ENCODE measurements at places on chromosomes 4 and X.

GRCh38 chr4:150579551-150580234, 2.3 kb upstream of the MAB21L2 start:
- DNase-seq = no peak

DNA sequence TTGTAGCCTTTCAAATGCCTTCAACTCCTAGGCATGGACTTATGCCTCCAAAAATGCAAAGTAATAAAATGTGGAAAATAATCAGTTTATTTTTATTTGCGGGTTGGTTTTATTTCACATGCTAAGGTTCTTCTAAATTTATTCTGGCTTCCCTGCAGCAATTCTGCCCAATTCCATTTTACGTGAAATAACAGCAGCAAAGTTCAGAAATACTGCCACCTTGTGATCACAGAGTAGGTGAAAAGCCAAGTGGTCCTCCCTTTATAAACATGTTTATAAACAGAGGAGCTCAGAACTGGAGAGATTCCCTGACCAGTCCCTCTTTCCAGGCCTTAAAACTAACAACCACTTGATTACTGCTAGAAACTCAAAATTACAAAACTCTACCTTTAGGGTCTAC, 14.7 kb upstream of the DCHS2 start:
- DNase-seq = no peak

DNA sequence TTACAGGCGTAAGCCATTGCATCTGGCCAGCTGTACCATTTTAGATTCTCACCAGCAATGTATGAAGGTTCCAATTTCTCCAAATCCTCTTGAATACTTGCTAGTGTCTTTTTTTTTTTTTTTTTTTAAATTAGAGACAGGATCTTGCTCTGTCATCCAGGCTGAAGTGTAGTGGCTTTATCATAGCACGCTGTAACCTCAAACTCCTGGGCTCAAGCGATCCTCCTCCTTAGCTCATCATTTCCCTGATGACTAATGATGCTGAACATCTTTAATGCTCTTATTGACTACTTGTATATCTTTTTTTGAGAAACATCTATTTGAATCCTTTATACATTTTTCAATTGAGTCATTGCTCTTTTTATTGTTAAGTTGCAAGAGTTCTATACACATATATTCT, 40.3 kb downstream of the HDAC8 start:
- DNase-seq = no peak

GRCh38 chrX:137032341-137032694, 1.5 kb downstream of the GPR101 start:
- DNase-seq = no peak

- no peak for DNase-seq
These were observed 39.5 kb downstream of the EFNB1 start for GRCh38 chrX:68868316-68868715.

DNA sequence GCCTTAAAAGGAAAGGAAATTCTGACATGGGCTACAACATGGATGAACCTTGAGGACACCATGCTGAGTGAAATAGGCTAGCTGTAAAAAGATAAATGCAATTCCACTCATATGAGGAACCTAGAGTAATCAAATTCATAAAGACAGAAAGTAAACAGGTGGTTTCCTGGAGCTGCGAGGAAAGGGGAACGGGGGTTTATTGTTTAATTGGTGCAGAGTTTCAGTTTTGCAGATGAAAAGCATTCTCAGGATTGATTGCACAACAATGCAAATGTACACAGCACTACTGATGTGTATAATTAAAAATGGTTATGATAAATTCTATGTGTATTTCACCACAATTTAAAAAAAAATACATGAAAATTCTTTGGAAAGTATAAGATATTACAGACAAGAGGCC, 24.0 kb downstream of the PLRG1 start:
- no peak for DNase-seq

DNA sequence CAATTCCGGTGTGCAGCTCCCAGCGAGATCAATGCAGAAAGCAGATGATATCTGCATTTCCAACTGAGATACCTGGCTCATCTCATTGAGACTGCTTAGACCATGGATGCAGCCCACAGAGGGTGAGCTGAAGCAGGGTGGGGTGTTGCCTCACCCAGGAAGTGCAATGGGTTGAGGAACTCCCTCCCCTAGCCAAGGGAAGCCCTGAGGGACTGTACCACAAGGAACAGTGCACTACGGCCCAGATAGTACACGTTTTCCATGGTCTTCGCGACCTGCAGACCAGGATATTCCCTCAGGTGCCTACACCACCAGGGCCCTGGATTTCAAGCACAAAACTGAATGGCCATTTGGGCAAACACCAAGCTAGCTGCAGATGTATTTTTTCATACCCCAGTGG, 150.0 kb downstream of the TET2 start:
- no peak for DNase-seq

DNA sequence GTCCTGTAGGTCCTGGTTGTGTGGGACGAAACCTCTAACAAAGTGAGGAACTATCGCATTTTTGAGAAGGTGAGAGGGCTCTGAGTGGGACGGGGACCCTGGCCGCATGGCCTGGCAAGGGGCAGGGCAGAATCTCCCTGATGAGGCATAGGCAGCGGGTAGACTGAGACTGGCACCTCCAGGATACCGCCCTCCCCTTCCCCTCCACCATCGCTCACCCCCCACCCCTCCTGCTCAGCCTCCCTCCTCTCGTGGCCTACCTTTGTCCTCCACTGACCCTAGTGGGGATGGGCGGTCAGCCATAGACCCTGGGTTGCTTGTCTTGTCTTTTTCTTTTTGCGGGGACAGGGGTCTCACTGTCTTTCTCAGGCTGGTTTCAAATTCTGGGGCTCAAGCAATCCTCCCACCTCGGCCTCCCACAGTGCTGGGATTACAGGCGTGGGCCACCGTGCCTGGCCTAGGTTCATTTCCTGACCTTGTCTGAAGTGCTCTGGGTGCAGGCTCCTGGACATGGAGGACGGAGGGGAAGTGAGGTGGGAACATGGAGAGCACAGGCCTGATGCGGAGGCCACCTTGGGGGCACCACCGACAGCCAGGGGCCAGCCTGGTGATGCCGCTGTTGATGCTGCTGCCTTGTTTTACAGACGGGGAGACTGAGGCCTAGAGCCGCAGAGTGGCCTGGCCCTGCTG, 10.5 kb upstream of the ADD1 start:
- no peak for DNase-seq

GRCh38 chr4:183801457-183802165, 103.5 kb upstream of the STOX2 start:
- DNase-seq = no peak

DNA sequence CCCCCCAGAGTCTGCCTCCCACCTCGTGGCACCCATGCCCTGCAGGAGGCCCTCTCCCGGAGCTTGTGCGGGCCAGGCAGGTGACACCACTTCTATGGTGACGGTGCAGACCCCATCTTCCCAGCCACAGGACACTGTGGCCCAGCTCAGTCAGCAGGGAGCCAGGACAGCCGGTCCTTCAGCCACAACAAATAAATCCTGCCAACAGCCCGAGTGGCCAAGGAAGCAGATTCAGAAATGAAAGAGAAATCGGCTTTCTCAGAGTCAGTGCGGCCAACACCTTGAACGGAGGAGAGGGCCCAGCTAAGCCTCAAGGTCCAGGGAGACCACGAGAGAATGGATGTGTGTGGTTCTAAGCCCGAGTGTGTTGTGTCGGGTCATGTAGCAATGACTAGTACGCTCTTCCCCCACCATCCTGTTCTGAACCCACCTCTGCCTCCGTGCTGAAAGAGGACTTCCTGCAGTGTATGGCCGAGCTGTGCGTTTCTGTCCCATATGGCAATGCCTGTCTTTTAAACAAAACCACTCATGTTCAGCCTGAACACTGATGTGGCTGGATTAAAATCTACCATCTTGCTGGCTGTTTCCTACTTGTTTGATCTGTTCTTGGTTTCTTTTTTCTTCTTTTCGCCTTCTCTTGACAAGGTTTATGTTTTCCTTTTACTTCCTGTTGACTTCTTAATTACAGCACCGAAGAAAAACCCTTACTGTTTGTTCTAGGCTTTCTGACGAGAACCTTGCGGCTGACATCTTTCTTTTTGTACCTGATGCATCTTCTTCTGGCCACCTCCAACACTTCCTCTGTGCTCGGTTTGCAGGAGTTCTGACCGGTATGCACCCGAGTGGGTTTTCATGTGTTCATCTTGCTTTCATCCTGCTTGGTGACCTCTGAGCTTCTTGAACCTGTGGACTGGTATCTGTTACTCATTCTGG, 53.1 kb downstream of the GAK start:
- no peak for DNase-seq

GRCh38 chr4:182068920-182069319, 174.3 kb upstream of the TENM3 start:
- no peak for DNase-seq

- no peak for DNase-seq
These were observed 7.0 kb downstream of the APLN start for GRCh38 chrX:129647418-129648410.

GRCh38 chr4:112923516-112923915, 125.9 kb upstream of the ANK2 start:
- no peak for DNase-seq

DNA sequence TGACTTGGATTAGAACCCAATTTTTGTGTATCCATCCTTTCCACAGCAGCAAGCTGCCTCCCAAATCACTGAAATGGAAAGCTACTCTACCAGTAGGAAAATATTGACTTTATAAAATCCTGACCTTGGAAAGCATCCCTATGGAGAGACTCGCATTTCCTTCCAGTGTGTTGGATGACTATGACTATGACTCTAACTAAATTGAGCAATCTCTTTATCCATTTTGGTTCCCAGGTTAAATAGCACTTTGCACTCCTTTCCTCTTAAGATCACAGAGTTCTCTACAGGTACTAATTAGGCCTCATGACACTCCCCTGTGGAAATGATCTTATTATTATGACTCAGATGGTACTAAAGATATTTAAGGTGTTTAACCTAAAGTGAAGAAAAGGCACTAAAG, 431.8 kb downstream of the PPARGC1A start:
- DNase-seq = no peak

- no peak for DNase-seq
These were observed 283.8 kb downstream of the IQCM start for GRCh38 chr4:149531861-149532260.

DNA sequence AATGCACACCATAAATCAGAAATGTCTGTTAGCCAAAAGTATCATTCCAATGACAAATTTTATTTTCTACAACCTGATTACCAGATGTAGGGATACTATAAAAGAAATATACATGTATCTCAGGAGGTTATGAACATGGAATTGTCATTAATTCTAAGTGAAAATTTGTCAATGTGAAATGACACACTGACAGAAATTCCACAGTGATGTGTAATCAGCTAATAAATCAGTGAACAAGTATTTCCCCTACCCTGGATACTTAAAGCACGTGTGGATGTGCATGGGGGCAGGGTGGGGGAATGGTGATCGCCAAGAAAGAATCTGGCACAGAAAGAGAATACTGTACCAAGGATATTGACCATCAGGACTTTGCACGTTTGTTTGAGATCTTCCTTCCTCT, 123.6 kb downstream of the SH3RF1 start:
- DNase-seq = no peak

- DNase-seq = no peak
These were observed 195.3 kb downstream of the CAMK2D start for GRCh38 chr4:113566015-113566795.

- DNase-seq = no peak
These were observed 23.2 kb upstream of the AASDH start for GRCh38 chr4:56410247-56411062.

- no peak for DNase-seq
These were observed 91.9 kb downstream of the TENT5D start for GRCh38 chrX:80511969-80512760.

GRCh38 chr4:74057588-74057987, 19.1 kb upstream of the CXCL3 start:
- DNase-seq = no peak

DNA sequence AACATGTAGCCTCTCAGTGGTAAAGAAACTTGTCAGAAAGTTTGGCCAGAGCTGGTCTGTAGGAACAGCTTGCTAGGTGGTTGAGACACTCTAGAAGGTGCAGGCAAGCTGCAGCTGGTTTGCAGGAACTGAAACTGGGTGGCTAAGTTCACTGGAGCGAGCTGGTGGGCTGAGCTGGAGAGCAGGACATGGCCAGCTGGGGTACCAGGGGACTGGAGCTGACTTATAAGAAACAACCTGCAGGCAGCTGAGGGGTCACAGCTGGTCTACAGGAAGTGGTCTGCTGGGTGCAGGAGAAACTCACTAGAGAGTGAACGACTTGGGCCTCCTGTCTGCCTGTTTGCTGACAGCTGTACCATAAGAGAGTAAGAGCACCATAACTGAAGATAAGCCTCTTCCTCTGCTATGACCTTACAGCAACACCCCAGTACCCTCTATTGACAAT, 157.1 kb upstream of the LNX1 start:
- DNase-seq = no peak

GRCh38 chr4:7808181-7808580, 131.5 kb downstream of the AFAP1 start:
- DNase-seq = no peak

DNA sequence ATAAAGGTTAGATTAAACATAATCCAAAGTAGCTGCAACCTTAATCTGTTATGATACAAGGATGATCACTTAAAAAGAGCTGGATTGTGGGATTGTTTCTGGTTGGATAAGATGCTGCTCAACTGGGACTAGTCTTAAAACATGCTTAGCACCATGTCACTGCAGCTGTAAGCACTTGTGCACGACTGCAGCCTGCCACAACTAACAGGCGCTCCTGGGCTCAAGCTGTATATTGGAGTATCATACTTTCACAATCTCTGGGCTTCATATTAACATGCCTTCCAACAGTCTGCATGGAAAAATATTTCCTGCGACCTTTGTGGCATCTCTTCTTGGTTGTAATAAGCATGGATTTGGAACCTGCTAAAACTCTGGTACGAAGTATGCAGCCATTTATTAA, 493.0 kb upstream of the PITX2 start:
- DNase-seq = no peak

DNA sequence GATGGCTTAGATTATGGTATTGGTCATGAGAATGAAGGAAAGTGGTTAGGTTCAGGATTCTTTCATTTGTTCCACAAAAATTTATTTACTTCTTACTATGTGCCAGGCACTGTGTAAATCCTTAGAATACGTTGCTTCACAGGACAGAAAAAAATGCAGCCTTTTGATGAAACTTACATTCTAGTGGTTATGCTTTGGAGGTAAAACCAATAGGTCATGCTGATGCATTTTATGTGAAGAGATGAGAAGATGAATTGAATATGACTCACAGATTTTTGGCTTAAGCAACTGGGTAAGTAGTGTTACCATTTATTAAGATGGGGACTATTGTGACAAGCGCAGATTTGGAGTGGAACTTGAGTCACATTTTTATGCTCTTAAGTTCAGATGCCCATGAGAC, 165.3 kb downstream of the GLRA2 start:
- DNase-seq = no peak

DNA sequence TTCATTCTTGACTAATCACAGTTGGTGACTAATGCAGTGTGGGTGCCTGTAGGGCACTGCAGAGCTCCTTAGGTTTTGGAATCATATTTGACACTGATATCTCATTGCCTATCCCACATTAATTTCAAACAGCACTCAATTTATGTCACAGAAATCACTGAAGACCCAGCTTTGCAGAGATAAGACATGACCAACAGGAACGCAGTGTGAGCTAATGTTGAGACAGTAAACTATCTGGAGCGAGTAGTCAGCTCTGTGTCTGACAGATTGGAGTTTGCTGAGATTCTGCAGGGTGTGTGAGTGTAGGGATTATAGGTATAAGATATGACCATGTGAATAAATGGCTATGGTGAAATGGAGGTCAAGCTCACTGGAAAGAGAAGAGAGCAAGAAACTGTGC, 1586.1 kb upstream of the AGA start:
- DNase-seq = no peak

GRCh38 chrX:110989447-110989846, 106.5 kb upstream of the PAK3 start:
- no peak for DNase-seq

- no peak for DNase-seq
These were observed 97.1 kb downstream of the PARM1 start for GRCh38 chr4:75030028-75030427.

GRCh38 chrX:74195605-74196004, 108.4 kb upstream of the ZCCHC13 start:
- DNase-seq = no peak

All from activated naive CD8-positive, alpha-beta T cell treated with anti-CD3 and anti-CD28 coated beads, Interleukin-2, amount 50 U/mL, for 16 hours (primary cell).